ENCODE measurements at places on chromosomes 11 and 22. TPM values are rescaled to one million over a fixed set of nuclear protein-coding genes. Genes with fewer than 3 reads are reported as not detected.

DNA sequence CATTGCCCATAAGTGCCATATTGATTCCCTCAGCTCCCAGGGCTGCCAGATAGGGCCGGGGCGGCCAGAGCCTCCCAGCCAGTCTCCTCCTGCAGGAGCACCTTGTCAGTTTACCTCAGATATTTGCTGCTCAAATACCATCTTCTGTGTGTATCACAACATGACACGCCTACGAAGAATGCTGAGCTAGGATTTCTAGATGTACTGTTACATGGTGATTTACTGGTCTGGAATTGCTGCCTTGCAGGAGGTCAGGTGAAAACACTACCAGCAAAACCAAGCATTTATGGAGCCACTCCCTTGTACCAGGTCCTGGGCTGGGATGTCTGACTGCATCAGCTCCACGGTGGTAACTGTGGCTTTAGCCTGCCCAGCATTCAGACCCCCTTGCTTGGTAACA is 11.8 kb downstream of the MICAL3 start:
- no peaks in the 10 kb centered on the region for H3K36me3 ChIP-seq
- no peaks in the 10 kb centered on the region for H3K27me3 ChIP-seq
- no peak overlapping the region for H3K27ac ChIP-seq
- no peak overlapping the region for H3K4me3 ChIP-seq

DNA sequence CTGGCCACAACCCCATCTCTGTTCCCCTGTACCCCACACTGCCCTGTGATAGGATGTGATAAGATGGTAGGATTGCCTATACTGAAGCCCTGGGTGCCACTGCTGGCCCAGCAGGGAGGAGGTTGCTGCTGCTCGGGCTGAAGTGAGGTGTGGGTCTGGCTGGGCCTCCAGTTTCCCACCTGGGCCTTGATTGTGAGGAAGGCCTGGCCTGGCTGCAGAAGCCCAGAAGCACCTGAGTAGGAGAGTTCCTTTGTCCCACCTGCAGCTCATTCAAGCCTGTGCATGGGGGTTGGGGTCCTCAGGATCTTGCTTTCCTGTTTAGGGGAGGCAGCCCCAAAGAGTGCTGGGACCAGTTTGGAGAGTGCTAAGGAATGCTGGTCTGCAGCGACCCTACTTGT is 3.3 kb downstream of the ST3GAL4 start:
- H3K36me3 ChIP-seq: no peaks in the 10 kb centered on the region
- H3K27me3 ChIP-seq: no peaks in the 10 kb centered on the region
- no peak for DNase-seq
- H3K27ac ChIP-seq: peak overlapping the region; percentile 88
- H3K4me3 ChIP-seq: no peak overlapping the region

The RHOD gene
- total RNA-seq: 26.5 TPM

The ANO3 gene
- total RNA-seq: not detected

The TMPRSS6 gene
- total RNA-seq: not detected

DNA sequence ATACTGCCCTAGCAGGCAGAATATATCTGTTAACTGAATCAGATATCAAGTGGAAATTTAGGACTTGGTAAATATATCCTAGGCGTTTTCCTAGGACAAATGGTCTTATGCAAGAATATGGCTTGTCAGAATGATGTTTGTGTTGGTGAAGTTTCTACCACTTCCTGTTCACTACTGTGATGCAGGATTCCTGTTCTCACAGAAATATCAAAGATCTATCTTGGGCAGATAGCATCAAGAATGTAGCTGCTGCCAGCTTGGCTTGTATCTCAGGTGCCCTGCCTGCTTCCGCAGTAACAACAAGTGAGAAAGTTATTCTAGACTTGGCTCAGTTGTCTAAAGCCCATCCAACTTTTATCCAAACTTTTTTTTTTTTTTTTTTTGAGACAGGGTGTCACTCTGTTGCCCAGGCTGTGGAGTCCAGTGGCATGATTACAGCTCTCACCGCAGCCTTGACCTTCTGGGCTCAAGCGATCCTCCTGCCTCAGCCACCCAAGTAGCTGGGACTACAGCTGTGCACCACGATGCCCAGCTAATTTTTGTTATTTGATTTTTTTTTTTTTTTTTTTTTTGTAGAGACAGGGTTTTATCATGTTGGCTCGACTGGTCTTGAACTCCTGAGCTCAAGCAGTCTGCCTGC is 61.3 kb downstream of the PPME1 start:
- peaks cover 37% of the 10 kb centered on the region for H3K36me3 ChIP-seq
- no peak for DNase-seq
- H3K27ac ChIP-seq: no peak overlapping the region
- no peaks in the 10 kb centered on the region for H3K4me1 ChIP-seq

DNA sequence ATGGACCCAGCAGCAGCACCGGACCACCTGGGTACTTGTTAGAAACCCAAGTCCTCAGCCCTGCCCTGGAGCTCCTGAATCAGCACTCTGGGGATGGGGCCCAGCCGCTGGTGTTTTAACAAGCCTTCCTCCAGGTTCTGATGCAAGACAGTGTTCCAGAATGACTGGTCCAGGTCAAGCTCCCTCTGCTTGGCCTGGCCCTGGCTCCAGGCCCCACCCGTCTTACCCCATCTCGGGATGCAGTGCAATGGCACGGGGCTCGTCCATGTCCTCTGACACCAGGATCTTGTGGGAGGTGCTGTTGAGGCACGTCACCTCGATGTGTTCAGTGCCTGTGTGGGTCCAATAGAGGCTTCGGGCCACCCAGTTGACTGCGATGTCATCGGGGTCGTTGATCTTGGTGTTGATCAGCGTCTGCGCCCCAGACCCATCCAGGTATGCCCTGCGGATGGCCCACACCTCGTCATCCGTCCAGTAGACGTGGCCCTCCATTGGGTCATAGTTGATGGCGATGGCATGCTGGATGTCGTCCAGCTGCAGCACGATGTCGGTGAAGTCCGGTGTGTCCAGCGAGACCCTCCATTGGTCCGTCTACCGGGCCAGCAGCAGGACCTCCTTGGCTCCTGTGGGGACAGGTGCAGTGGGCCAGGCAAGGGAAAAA is 140.3 kb downstream of the CRYBB2 start:
- H3K27ac ChIP-seq: no peak overlapping the region
- no peaks in the 10 kb centered on the region for H3K36me3 ChIP-seq
- H3K4me3 ChIP-seq: no peak overlapping the region
- H3K27me3 ChIP-seq: no peaks in the 10 kb centered on the region
- H3K4me1 ChIP-seq: peaks cover 20% of the 10 kb centered on the region
- no peak for DNase-seq

- DNase-seq: no peak
- no peaks in the 10 kb centered on the region for H3K27me3 ChIP-seq
- H3K4me3 ChIP-seq: peak overlapping the region; percentile 56
- peaks cover 19% of the 10 kb centered on the region for H3K4me1 ChIP-seq
- H3K36me3 ChIP-seq: no peaks in the 10 kb centered on the region
Measured at GRCh38 chr11:124115782-124116616, 749 bp downstream of the VWA5A start.

The TMEM191C gene
- total RNA-seq: 8.3 TPM

GRCh38 chr11:35730254-35730653 is 67.7 kb downstream of the TRIM44 start:
- no peaks in the 10 kb centered on the region for H3K36me3 ChIP-seq
- DNase-seq: no peak
- H3K4me3 ChIP-seq: no peak overlapping the region
- H3K27me3 ChIP-seq: no peaks in the 10 kb centered on the region
- H3K27ac ChIP-seq: no peak overlapping the region

DNA sequence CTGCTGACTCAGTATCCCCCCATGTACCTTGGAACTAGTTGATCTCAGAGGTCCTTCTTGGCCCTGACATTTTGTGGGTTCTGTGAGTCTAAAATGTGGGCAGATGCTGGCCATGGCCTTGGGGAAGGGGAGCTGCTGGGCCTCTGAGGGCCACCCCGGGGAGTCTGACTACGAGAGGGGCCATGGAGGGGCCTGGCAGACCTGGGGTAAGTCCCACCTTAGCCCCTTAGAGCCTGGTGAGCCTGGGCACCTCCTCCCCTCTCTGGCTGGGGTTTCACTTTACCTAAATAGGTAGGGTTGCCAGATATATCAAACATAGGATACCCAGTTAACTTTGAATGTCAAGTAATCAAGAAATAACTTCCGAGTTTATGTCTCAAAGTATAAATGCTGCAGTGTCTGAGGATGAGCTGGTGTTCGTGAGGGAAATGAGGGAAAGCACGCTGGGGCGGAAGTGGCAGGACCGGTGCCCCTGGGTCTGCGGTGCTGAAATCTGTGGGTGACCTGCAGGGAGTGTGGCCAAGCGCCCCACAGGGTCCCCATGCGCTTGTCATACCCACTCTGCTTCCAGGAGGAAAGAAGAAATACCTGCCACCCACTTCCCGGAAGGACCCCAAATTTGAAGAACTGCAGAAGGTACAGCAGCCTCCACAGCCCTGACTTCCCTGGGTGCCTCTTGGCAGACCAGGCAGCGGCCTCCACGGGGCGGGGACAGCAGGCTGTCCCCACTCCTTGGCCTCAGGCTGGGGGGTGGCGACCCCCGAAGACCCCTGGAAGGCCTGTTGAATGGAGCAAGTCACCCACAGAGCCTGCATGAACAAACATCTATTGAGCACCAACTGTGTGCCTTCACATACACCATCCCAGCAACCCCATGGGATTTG is 4.8 kb downstream of the PARVG start:
- DNase-seq: no peak
- H3K27me3 ChIP-seq: no peaks in the 10 kb centered on the region
- no peaks in the 10 kb centered on the region for H3K4me1 ChIP-seq
- no peak overlapping the region for H3K4me3 ChIP-seq
- H3K27ac ChIP-seq: no peak overlapping the region
- H3K36me3 ChIP-seq: no peaks in the 10 kb centered on the region

- no peaks in the 10 kb centered on the region for H3K4me1 ChIP-seq
- H3K27me3 ChIP-seq: no peaks in the 10 kb centered on the region
- H3K27ac ChIP-seq: no peak overlapping the region
- H3K4me3 ChIP-seq: no peak overlapping the region
Measured at GRCh38 chr11:120830085-120830620, 193.7 kb upstream of the TBCEL start.

DNA sequence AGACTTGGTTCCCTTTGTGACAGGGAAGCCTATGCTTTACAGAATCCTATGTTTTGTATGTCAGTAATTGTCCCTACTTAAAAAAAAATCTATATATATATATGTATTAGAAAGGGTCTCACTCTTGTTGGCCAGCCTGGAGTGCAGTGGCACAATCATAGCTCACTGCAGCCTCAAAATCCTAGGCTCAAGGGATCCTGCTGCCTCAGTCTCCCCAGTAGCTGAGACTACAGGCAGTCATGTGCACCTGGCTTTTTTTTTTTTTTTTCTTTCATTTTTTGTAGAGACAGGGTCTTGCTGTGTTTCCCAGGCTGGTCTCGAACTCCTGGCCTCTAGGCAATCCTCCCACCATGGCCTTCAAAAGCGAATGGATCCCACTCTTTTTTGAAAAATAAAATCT is 2.1 kb upstream of the NEAT1 start:
- H3K27ac ChIP-seq: peak overlapping the region; percentile 99
- no peak for DNase-seq
- H3K4me1 ChIP-seq: peaks cover 52% of the 10 kb centered on the region
- H3K27me3 ChIP-seq: no peaks in the 10 kb centered on the region

DNA sequence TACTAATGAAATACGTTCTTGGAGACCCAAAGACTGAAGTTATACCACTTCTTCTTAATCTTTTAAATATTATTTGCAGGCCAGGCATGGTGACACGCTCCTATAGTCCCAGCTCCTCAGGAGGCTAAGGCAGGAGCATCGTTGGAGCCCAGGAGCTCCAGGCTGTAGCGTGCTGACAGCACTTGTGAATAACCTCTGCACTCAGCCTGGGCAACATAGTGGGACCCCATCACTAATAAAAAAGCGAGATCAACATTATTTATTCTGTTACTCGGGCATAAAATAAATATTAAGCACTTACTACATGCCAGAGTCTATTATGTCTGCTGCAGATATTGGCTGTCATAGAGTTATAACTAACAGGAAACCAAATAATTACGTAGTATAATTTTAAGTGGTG is 720 bp upstream of the MED17 start:
- peak overlapping the region; percentile 89 for H3K27ac ChIP-seq
- no peak for DNase-seq
- no peaks in the 10 kb centered on the region for H3K36me3 ChIP-seq
- peaks cover 36% of the 10 kb centered on the region for H3K4me1 ChIP-seq

The RAB39A gene
- 1.7 TPM for total RNA-seq

Measured in vagina (tissue), 2 donors.